Dermis microvascular lymphatic vessel endothelial cell (primary cell): ENCODE measurements at places on chromosomes 6 and 20.
A peak's percentile ranks its signal among the peaks of the same experiment; 100 is the strongest.

DNA sequence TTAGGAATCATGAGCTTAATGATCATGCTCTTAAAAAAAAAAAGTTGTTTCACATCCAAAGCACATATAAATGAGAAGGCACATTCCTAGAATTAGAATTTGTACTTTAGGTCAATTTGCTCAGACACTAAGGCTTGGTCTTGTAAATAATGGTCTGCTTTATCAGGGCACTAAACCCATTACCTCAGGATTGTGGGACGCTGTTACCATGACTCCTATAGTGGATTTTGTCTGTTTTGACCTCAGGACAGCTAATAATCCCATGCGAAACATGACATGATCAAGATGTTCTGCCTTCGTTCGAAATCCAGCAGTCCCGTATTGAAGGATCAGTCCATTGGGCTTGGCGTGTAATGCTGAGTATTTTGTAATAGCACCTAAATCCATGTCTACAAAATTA lies 2.4 kb downstream of the PGM3 start:
- DNase-seq: no peak

DNA sequence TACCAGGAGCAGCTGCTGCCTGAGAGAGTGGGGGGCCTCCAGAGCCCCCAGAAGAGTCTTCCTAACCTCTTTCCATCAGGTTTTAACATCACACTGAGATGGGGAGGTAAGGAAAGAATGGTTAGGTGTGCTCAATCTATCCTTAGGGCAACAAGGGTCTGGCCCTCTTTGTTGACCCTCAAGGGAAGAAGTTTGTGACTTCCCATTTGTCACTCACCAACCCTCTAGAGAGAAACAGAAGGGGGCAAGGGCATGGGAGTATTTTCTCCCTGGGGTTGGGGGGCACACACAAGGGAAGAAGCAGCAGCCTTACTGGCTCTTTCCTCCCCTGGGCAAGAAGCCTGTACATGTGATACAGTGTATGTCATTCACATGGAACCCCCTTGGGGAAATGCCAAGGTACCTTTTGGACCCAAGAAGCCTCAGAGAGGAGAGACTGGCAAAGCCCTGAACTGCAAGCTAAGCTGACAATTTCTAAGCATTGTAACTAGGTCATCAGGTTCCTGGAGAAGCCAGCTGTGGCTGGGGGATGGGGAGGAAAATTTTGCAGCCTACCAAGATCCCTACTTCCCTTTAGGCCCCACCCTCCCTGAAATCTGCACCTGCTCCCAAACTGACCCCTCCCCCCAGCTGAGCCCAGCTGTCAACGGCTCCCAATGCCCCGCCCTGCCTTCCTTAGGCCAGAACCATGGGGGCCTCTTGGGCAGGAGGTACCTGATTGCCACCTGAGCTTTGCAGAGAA lies 14.5 kb downstream of the BCL2L1 start:
- no peak for DNase-seq

GRCh38 chr20:54382419-54382818 lies 93.0 kb upstream of the DOK5 start:
- DNase-seq: no peak

DNA sequence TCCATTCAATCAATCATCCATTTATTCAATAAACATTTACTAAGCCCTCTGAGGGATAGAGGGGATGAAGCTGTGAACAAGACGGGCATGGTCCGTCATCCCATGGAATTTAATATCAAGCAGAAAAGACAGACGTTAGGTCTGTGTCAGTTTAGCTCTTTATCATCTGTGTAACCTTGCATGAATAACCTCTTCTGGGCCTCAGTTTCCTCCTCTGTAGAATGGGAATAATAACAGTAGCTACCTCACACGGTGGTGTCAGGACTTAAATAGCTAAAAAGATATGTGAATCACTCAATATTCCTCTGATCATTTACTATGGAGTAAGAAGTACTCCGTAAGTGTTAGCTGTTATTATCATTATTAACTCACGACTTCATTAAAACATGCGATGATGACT lies 21.3 kb downstream of the CDH22 start:
- DNase-seq: no peak

DNA sequence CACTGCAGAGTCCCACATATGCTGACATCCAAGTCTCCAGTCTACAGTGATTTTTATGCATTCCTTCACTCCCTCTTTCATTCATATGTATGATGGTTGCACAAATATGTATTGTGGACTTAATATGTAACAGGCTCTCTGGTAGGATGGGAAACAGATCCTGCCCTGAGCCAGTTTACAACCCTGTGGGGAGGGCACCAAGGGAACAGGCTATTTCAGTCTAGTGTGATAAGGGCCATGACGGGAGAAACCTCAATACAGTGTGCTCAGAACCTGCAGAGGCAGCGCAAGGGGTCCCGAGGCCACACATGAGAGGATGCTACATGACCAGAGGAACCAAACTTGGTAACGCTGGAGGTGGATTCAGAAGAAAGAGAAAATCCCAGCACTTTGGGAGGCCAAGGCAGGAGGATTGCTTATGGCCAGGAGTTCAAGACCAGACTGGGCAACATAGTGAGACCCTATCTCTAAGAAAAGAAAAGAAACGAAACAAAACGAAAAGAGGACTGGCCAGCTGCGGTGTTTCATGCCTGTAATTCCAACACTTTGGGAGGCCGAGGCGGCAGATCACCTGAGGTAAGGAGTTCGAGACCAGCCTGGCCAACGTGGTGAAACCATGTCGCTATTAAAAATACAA lies 249.8 kb upstream of the JARID2 start:
- no peak for DNase-seq

DNA sequence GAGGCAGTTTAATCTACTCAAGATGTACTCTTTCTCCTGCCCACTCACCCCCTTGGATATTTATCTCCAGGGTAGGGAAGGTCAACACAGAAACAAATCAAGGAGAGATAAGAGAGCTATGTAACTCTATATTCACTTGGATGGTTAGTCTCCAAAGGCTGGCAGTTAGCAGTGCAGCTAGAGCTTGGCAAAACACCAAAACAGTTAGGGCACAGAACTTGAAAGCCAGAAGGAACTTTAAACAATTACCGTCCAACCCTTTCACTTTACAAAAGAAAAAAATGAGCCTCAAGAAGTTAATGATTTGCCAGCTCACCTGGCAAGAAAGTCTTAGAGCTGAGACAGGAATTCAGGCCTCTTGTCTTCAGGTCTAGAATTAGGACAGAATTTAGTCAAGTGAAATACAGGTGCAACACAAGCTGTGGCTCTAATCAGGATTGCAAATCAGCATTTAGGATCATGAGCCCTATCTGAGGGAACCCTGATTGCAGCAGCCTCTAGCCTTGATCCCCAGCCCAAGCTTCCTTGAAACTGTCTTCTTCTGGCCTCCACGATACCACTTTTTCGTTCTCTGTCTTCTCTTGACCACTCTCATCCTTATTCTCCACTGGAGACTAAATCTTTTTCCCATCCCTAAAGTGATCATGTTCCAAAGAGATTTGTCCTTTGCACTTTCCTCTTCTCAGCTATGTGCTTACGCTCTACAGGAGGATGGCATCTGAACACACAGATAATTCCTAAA lies 14.9 kb downstream of the NEDD9 start:
- DNase-seq: no peak

- DNase-seq: no peak
These were observed at the start of gene BMP5 for GRCh38 chr6:55875400-55875799. Gene BMP5, minus strand, starts transcription at chr6:55875590. Its CDS starts 725 bp downstream, at chr6:55874865.

DNA sequence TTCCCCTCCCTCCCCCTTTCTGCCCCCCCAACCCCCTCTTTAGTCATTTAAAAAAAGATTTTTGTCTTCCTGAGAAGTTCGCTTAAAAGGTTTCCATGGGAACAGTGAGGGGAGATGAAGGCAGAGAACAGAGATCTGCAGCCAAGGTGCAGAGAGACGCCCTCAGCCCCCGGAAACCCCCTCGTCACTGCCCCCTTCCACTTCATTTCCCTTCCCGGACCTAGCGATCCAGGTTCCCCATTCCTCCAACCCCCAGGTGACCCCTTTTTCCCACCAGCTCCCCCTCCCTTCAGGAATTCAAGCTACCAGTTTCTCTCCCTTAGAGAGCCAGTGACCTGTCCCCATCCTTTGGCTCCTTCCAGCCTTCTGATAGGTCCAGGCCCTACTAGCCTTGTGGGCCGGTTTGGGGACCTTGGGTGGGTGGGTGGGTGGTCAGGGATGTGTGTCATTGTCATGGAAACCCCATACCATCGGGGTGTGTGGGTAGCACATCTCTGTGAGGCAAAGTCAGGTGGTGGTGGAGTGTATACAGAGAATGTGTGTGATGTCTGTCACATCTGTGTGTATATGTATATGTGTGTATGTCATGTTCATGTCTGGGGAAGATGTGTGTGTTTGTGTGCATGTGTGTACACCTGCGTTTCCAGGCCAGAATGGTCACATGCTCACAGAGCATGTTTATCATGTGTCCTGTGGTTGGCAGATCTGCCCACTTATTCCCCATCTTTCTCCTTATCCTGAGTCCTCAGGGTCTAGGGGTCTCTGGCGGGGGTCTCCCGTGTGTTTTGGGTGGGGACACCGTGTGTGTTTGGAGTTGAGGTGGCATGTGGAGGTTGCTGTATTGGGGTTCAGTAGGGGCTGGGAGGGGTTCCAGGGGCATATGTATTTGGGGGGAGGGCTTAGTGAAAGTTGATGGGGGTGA lies 7.0 kb downstream of the SYNGAP1 start:
- DNase-seq: no peak

DNA sequence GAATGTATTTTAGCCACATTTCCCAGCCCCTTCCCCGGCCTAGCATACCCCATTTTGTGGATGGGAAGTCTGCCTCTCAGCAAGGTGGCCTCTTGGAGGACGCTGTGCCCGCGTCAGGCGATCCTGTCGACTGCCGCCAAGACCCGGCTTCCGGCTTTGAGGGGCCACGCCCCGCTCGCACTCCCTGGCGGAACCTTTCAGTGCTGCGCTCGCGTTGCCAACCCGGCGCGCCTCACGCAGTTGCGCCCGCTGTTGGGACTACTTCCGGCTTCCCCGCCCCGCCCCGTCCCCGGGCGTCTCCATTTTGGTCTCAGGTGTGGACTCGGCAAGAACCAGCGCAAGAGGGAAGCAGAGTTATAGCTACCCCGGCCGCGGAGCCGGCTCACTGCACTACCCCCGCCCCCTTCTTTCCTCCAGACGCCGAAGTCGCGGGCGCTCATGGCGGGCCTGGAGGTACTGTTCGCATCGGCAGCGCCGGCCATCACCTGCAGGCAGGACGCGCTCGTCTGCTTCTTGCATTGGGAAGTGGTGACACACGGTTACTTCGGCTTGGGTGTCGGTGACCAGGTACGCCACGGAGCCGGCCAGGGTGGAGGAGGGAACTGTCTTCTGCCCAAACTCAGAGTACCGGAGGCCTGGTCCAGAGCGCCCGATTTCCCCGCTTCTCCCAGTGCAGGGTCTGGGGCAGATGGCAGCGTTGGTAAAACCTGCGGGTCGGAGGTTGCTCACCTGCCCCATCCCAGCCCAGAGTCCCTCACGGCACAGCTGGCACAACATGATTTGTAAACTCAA lies at the start of gene PSMF1:
Gene PSMF1 (plus strand): TSS at position 267 of the 792 bp plus-strand sequence. CDS start 172 bp downstream, at position 439.
- DNase-seq: peak; percentile 75

- no peak for DNase-seq
These were observed 76.7 kb downstream of the MYB start for GRCh38 chr6:135257631-135258405.

- DNase-seq: no peak
These were observed 90.0 kb downstream of the IPCEF1 start for GRCh38 chr6:154266560-154267099.

GRCh38 chr6:31815025-31815838 lies at the start of the genes HSPA1A and HSPA1L:
Gene HSPA1A, plus strand, starts transcription at chr6:31815543. Its CDS starts 214 bp downstream, at chr6:31815757.
Gene HSPA1L, minus strand, starts transcription at chr6:31815283. Its CDS starts 3,311 bp downstream, at chr6:31811972.
- peak; percentile 97 for DNase-seq

- DNase-seq: no peak
These were observed 14.1 kb downstream of the SNX14 start for GRCh38 chr6:85579581-85579980.

- peak; percentile 62 for DNase-seq
These were observed at the start of gene HLA-DRA for GRCh38 chr6:32439602-32440214. Gene HLA-DRA, plus strand, starts transcription at chr6:32439887. Its CDS starts 64 bp downstream, at chr6:32439951.

GRCh38 chr20:61634376-61635145 lies 382.5 kb downstream of the CDH4 start:
- DNase-seq: no peak

DNA sequence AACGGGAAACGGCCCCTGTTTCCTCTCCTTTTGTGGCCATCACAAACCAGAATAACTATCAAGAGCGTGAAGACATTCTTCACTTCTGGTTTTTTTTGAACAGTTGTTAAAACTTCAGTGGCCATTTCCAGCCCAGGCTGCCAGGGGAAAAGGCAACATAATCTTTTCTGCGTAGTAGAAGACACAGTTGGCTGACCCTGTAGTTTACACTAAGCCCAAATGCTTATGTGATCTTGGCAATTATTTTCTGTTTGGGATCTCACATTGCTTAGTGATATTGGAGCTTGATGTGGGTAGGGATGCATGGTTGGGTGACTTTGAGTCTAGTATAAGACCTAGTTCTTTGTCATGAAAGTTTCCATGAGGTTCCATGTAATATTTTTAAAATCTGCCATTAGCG lies 449.4 kb upstream of the CDH4 start:
- no peak for DNase-seq

- DNase-seq: peak; percentile 1
These were observed 286.6 kb downstream of the TENT5A start for GRCh38 chr6:81465859-81466258.

DNA sequence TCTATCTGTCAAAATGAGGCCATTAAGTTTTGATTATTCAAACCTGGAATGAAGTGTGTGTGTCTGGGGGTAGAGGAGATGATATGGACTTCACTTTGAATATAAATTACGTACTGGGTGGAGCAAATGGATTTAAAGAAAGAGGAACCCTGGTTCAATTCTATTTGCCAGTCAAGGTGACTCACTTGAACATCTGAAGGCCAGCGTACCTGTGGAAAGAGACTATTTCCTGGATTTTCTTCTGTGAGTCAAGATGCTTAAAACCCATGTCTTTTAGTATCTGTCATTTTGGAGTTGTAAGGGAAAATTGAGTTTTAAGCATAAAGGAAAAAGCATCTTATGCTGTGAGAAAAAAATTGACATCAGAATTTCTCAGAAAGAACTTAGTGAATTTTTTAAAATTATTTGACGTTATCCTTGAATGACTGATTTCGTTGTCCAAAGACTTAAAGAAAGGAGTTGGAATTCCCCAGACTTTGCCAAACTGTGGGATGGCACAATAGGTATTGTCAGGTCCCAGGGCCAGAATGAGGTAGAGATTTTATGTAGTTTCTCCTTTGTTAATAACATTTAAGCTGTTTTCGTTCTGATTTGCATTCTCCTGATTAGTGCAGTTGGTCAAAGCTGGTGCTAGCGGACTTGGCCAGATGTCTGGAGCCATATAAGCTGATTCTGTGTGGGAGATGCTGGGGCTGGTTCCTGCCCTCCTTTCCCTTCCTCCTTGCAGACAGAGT lies 2.4 kb upstream of the PPP1R14C start:
- DNase-seq: no peak

- DNase-seq: no peak
These were observed 247.0 kb upstream of the KCNQ5 start for GRCh38 chr6:72374857-72375256.

DNA sequence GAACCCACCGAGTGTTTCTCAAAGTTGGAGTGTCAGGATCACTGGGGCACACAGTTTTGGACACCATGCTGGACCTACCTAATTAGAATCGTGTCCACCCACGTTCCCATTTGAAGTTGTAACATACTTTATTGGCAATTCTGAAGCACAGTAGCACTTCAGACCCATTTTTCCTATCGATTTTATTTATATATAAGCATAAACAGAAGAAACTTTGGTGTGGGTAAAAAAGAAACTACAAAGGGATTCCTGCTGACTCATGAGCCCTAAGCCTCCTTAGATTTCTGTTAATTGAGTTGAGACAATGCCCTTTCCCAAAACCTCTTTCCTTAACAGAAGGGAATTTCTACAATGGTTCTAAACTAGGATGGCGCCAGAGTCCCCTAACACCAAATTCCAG lies 398.0 kb downstream of the CDKAL1 start:
- no peak for DNase-seq

GRCh38 chr6:52616059-52616690 lies 39.3 kb upstream of the TRAM2 start:
- DNase-seq: no peak
